ENCODE measurements at places on chromosomes 6 and 20. TPM values are rescaled to one million over a fixed set of nuclear protein-coding genes. Genes with fewer than 3 reads are reported as not detected.

F13A1 gene
- total RNA-seq, result not detected

NFS1 gene
- 36.9 TPM for total RNA-seq

C20orf141 gene
- total RNA-seq, result not detected

PKIB gene
- 0.52 TPM for total RNA-seq

PRRT1 gene
- total RNA-seq, result 0.33 TPM

GSTA1 gene
- total RNA-seq, result not detected

PGC gene
- not detected for total RNA-seq

GMPR gene
- total RNA-seq, result 0.68 TPM

TREML2 gene
- total RNA-seq, result 7.4 TPM

EPB41L1 gene
- total RNA-seq, result 0.88 TPM

INSM1 gene
- total RNA-seq, result 6.9 TPM

WASF1 gene
- total RNA-seq, result 1.9 TPM

FAM217A gene
- not detected for total RNA-seq

BNIP5 gene
- total RNA-seq, result not detected

COL9A3 gene
- total RNA-seq, result not detected

ELOVL4 gene
- 1.6 TPM for total RNA-seq

SAPCD1 gene
- 11.3 TPM for total RNA-seq

ELOVL2 gene
- total RNA-seq, result not detected

ATP5F1E gene
- total RNA-seq, result 90.4 TPM
